Dermis blood vessel endothelial cell (primary cell): ENCODE measurements at places on chromosomes 4 and X. TPM values are rescaled to one million over a fixed set of nuclear protein-coding genes. Genes with fewer than 3 reads are reported as not detected.

Gene FGA
- total RNA-seq = not detected in 2 replicates

Gene HPSE
- 6.6 and 12.0 TPM in 2 replicates for total RNA-seq

DNA sequence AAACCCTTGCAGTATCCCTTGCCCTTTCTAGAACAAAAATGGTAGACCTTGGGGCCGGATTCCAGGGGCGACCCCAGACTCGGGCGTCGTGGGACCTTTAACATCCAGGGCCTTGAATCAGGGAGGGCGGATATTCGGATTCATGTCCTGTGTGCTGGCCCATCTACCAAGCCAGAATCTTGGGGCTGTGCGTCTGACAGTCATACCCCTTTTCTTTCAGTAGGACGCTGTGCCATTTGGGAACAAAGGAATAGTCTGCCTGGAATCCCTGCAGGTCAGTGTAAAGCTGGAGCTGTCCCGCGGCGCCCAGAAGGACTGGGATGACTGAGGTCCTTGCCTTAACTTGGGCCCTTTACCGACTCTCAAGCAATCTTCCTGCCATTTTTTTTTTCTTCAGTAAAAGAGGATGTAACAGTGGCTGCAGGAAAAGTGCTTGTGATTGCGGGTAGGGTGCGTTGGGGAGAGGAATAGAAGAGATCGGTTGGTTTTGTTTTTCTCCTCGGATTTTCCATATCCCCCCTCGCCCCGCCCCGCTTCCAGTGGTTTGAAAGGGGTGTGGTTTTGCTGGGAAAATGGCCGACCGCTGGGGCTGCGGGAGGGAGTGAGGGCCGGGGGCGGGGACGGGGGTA, 518 bp downstream of the ARMCX1 start:
- DNase-seq = peak; percentile 59

DNA sequence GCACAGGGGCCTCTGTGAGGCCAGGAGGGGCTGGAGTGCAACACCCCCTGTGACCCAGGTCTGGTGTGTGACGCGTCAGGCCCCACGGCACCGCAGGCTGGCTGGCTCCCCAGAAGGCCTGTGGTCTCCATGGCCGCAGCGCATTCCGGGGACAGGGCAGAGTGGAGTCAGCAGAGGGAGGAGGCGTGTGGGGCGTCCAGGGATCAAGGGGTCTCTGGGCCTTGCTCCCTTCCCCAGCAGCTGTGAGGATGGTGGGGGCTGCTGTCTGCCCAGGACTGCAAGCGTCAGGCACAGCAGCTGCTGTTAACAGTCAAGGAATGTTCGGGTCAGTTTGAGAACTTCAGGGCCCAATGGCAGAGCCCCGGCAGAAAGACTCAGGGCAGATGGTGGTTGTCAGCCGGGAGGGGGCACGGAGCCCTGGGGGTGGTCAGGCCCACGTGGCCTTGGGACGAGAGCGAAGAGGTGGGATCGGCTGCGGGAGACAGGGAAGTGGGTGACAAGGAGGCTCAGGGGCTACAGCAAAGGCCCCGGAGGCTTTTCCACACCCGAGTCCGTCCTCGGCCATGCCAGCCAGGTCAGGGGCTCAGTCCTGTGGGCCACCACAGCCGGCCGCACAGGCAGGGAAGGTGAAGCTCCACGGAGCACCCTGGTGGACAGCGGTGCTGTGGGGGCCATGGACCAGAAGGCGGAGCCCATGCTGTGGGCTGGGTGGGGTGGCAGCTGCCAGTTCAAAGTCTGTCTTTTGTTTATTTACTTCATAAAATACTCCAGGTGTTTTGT, 18.3 kb downstream of the PCGF3 start:
- DNase-seq = no peak

GRCh38 chrX:38214551-38215531, 5.8 kb downstream of the SRPX start:
- peak; percentile 56 for DNase-seq

- no peak for DNase-seq
Measured at GRCh38 chrX:48003367-48003757, 427 bp downstream of the ZNF182 start.

- no peak for DNase-seq
Measured at GRCh38 chr4:14035076-14035475, 407.6 kb upstream of the BOD1L1 start.
